ENCODE measurements at places on chromosomes 5 and 9. TPM values are rescaled to one million over a fixed set of nuclear protein-coding genes. Genes with fewer than 3 reads are reported as not detected.
A peak's percentile ranks its signal among the peaks of the same experiment; 100 is the strongest.

DNA sequence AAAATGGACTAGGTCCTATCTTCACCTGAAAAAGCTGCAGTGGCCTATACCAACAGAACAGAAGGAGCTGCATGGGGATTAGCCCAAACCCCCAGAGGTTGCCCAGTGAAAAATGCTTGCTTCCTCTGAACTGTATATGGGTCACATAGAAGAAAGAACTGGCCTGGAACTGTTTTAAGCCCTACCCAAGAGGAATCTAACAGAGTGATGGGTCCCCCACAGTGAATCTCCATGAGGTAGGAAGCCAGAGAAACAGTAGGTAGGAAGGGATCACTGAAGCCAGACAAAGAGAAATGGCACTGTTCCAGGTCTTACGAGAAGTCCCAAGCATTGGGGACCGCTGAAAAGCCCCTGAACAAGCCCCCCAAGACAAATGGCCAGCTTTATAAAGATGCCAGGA, 28.8 kb upstream of the TRIM32 start:
- no peak for DNase-seq

- DNase-seq, result no peak
These were observed 18.2 kb upstream of the FNIP1 start for GRCh38 chr5:131814990-131815389.

GRCh38 chr5:159619826-159620225, 289.5 kb upstream of the IL12B start:
- no peak for DNase-seq

DNA sequence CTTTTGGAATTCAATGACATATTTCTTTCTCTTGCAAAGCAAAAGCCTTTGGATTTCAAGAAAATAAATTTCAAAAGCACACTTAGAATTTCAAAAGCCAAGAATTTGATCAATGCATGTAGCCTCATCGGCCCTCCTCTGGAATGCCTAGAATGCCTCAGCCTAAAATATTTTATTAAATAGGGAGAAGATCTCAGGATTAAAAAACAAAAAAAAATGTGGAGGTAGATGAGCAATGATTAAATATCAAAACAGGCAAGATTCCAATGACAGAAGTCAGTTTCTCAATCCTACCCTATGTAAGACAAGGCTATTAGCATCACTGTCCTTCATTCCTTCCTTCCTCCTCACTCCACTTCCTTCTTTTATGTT, 169.0 kb downstream of the CDH6 start:
- no peak for DNase-seq

DNA sequence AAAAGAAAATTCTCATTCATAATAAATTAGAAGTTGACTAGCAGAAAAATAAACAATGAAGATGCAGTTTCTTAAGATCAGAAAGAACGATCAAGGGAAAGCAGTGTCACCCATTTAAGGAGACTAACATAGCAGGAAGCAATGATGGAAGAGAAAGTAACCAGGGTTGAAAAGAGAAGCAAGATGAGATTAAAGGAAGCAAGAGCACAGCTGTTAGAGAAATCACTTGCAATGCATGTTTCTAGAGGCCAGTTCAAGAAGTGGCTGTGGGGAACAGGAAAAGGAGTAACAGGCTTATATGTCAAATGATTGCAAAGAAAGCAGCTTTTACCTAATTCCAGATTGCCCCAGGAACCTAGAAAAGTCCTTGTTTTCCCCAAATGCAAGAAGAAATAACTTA, 46.8 kb upstream of the SLC1A1 start:
- DNase-seq, result no peak

- DNase-seq, result peak; percentile 19
These were observed 519 bp downstream of the HSPA5 start for GRCh38 chr9:125240649-125240999.

- DNase-seq, result no peak
These were observed 78.0 kb downstream of the NRG2 start for GRCh38 chr5:139964994-139965565.

- no peak for DNase-seq
These were observed 184.0 kb upstream of the GDNF start for GRCh38 chr5:38023799-38024198.

GRCh38 chr9:34457266-34458012, 931 bp downstream of the FAM219A start:
- no peak for DNase-seq

The ALAD gene
- total RNA-seq, result 14.5 TPM

Measured in CD4-positive, alpha-beta T cell (primary cell).